ENCODE measurements at places on chromosomes 12 and 14.

DNA sequence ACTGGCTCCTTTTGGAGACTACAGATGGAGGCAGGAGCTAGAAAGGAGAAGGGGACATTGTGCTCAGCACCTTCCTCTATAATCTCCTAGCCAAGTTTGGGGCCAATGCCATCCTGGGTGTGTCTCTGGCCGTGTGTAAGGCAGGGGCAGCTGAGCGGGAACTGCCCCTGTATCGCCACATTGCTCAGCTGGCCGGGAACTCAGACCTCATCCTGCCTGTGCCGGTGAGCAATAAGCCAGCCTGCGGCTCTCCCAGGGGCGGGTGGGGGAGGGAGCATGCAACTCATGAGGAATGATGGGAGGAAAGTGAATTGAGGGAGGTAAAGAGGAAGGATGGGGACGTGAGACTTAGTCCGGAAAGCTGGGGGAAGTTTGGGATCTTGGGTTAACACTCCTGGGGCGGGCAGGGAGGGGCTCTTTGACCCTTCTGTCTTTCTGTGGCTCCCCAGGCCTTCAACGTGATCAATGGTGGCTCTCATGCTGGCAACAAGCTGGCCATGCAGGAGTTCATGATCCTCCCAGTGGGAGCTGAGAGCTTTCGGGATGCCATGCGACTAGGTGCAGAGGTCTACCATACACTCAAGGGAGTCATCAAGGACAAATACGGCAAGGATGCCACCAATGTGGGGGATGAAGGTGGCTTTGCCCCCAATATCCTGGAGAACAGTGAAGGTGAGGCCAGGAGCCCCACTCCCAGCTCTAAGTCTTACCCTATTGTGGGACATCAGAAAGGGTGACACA, 3.3 kb downstream of the ENO2 start:
- DNase-seq = no peak

- no peak for DNase-seq
Measured at GRCh38 chr12:29024117-29024516, 125.0 kb upstream of the FAR2 start.

- DNase-seq = no peak
Measured at GRCh38 chr12:89083491-89083890, 268.8 kb downstream of the DUSP6 start.

- DNase-seq = no peak
Measured at GRCh38 chr12:24754690-24755638, 193.9 kb downstream of the BCAT1 start.

DNA sequence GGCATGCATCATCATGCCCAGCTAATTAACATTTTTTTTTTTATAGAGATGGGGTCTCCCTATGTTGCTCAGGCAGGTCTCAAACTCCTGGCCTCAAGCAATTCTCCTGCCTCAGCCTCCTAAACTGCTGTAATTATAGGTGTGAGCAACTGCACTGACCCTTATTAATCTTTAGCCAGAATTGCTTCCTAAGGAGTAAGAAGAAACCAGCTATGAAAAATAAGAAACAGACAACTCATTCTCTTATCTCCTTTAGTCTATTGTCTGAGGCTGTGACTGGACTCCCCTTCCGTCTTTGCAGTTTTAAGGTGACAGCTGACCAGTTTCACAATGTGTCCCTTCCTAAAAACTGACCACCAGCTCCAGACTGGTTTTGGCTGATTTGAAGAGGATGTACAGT, 52.4 kb downstream of the EMP1 start:
- no peak for DNase-seq

GRCh38 chr12:113073586-113073985, 17.1 kb downstream of the DTX1 start:
- no peak for DNase-seq

DNA sequence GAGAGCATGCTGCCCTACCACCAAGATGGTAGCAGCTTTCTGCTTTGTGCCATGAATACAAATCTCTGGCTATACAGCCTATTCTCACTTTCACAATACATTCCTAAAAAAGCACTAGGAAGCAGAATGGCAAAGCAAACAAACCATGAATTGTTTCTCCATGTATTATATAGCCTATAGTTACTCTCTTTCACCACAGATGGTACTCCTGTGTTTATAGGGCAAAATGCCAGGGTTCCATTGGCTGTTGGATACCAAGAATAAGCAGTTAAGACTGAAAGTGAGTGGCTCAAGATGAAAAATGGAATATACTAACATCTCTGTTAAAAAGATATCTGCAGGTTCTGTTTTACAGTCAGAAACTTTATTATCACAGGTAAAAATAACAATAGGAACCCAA, 11.1 kb downstream of the ARF3 start:
- no peak for DNase-seq

GRCh38 chr12:54360717-54361456, 3.4 kb downstream of the GPR84 start:
- peak; percentile 20 for DNase-seq

- no peak for DNase-seq
Measured at GRCh38 chr12:107650977-107651376, 34.6 kb upstream of the PWP1 start.

- no peak for DNase-seq
Measured at GRCh38 chr14:92600318-92601053, 86.9 kb downstream of the RIN3 start.
